Stimulated activated naive CD8-positive, alpha-beta T cell treated with anti-CD3 and anti-CD28 coated beads, Interleukin-15, amount 100 ng/mL, for 72 hours (primary cell): ENCODE measurements at places on chromosomes 3 and 15.

- no peak for DNase-seq
Observed at GRCh38 chr3:15360788-15361493, 28.6 kb upstream of the SH3BP5 start.

- DNase-seq: peak; percentile 17
Observed at GRCh38 chr3:184812662-184813042, 686 bp downstream of the VPS8 start.

GRCh38 chr3:122975924-122976293 is 51.7 kb downstream of the SEMA5B start:
- DNase-seq: no peak

DNA sequence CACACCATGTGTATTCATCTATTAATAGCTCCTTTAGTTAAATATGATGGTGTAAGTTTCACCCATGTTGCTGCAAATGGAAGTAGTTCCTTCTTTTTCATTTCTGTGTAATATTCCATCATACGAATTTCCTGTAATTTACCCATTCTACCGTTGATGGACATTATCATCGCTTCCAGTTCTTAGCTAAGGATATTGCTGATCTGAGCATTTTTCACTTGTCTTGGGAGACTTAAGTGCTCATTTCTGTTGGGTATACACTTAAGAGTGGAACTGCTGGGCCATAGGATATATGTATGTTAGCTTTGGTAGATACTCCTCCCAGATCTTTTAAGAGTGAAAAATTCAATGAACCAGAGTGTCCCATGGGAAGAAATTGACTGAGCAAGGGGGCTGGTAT is 11.0 kb downstream of the PLIN1 start:
- no peak for DNase-seq

GRCh38 chr15:69767191-69767590 is 314.6 kb downstream of the RPLP1 start:
- DNase-seq: no peak
